PC-3 (cell line): ENCODE measurements at places on chromosomes 11 and 22. TPM values are rescaled to one million over a fixed set of nuclear protein-coding genes. Genes with fewer than 3 reads are reported as not detected.

DNA sequence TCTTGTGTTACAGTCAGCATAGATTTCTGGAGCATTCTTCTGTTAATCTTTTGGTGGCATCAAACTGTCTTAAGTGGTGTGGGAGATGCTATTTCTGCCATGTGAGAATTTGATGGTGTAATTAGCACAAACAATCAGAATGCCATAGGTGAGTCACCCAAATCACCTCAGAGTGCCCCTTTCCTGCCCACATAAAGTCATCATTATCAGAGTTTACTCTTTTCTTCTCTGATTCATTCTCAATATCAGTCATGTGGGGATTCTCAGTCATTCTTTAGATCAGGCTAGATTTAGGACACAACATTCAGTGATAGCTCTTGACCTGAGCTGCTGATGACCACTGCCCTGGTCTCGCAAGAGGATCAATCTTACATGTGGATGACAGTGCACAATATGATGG, 23.7 kb upstream of the MS4A6A start:
- 0 out of 2 replicates have a peak, but pooled peaks cover 3% of the 10 kb centered on the region for H3K27me3 ChIP-seq
- H3K4me3 ChIP-seq = no peak overlapping the region
- H3K36me3 ChIP-seq = no peaks in the 10 kb centered on the region

DNA sequence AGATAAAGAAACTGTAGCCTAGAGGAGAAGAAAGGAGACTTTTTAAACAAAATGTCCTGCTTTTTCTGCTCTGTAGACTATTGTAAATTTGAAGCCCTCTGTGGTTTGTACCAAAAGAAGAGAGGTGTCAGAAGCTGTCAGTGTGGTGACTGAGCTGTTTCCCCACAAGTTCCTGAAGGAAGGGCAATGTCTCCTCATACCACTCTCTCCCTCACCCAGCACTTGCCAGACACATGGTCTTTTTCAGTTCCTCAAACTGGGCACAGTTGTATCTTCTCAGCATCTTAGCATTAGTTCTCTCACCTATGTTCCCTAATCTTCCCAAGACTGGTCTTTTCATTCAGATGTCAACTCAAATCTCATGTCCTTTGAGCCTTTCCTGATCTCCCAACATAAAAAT, 4.3 kb downstream of the BCO2 start:
- H3K36me3 ChIP-seq = no peaks in the 10 kb centered on the region
- no peaks in the 10 kb centered on the region for H3K27me3 ChIP-seq
- H3K4me1 ChIP-seq = peaks cover 8% of the 10 kb centered on the region; the same call in 1 of the 2 replicates
- DNase-seq = no peak
- H3K27ac ChIP-seq = no peak overlapping the region

The CHST1 gene
- not detected in 2 replicates for total RNA-seq

The LRP4 gene
- total RNA-seq = 0.87 and 3.1 TPM in 2 replicates

The EFCAB6 gene
- total RNA-seq = 0.07 and 1.2 TPM in 2 replicates

DNA sequence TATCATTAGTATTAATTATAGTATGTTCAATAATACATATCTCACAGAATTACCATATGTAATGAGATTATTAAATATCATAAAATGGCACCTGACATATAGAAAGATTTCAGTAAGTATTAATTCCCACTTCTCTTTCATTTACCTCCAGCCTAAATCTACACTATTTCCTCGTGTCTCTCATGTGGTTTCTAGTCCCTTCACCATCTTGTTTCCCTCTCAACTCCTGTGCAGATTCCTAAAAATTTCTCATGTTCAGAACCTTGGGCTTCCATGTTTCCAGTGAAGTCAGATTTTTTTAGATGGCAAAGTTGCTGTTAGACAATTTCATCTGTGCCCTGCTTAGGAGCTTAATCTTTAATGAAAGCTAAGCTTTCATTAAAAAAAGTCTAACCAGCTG, 14.1 kb upstream of the HBE1 start:
- no peak overlapping the region for H3K4me3 ChIP-seq
- H3K27me3 ChIP-seq = no peaks in the 10 kb centered on the region
- H3K36me3 ChIP-seq = no peaks in the 10 kb centered on the region
- H3K4me1 ChIP-seq = peaks cover 4% of the 10 kb centered on the region; the same call in 1 of the 2 replicates
- DNase-seq = no peak

The CYP2D6 gene
- 0.52 and 0.55 TPM in 2 replicates for total RNA-seq

- peaks cover 22% of the 10 kb centered on the region for H3K4me1 ChIP-seq
- no peak overlapping the region for H3K4me3 ChIP-seq
- no peak overlapping the region for H3K27ac ChIP-seq
- no peaks in the 10 kb centered on the region for H3K36me3 ChIP-seq
Observed at GRCh38 chr11:130831506-130831905, 84.8 kb downstream of the SNX19 start.

The SLC1A2 gene
- 0.18 TPM in 1 of 2 replicates, not detected in the other for total RNA-seq

DNA sequence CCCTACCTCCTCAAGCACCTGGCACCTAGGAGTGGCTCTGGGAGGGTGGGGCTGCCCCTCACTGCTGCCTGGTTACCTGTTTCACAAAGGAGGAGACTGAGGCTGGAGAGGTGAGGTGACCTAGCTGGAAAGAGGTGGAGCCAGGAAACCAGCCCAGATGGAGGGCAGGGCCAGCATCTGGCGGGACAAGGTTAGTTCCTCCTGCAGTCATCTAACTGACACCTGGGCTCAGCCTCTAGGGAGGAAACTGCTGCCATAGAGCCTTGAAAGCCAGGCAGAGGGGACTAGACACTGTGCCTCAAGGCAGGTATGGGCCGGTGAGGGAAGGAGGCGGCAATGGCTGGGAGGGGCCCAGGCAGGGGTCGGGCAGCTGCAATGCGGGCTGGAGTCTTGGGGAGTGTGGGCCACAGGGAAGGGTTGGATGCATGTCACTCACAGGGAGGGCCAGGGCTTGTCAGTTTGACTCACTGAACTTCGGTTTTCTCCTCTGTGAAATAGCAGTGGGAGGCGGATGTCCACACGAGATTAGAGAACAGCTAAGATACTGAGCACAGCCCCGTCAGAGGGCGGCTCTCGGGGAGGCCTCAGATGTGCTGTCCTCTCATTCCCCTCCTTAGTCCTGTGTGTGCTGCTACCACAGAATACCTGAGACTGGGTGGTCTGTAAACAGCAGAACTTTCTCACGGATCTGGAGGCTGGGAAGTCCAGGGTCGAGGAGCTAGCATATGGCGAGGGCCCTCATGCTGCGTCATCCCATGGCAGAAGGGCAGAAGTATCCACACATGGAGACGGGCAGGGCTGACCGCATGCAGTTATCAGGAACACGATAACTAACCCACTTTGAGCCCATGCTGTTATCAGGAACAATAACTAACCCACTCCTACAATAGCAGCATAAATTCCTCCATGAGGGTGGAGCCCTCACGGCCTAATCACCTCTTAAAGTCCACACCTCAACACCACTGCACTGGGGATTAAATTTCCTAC, 16.1 kb downstream of the MGAT3 start:
- DNase-seq = no peak
- no peaks in the 10 kb centered on the region for H3K27me3 ChIP-seq
- no peaks in the 10 kb centered on the region for H3K4me1 ChIP-seq
- H3K36me3 ChIP-seq = no peaks in the 10 kb centered on the region
- H3K27ac ChIP-seq = no peak overlapping the region

DNA sequence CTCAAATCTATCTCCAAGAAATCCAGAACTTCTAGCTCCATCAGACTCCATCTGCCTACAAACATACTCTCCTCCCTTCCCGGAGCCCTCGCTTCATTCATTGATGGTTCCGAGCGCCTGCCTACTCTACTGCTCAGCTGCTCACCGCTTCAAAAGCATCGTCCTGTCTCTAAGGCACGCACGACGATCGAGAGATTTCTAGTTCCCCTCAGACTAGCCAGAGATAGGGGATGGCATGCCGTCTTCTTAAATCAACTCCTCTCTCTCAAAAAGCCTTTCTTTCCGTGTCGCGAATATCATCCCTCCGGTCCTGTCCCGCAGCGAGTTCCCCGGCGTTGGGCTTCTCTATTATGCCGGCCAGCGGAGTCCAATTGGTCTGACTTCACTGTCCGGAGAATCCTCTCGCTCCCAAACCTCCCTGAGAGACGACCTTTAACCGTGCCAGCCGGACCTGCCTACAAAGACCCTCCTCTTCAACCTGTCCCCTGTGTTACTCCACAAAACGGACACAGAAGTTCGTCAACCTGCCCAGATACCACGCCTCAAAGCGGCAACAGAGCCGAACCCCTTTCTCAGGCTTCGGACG, 592 bp downstream of the EEF1G start:
- peak overlapping the region; percentile 94 for H3K4me3 ChIP-seq
- no peak for DNase-seq
- H3K27me3 ChIP-seq = no peaks in the 10 kb centered on the region
- peaks cover 52% of the 10 kb centered on the region for H3K36me3 ChIP-seq
- H3K27ac ChIP-seq = peak overlapping the region; percentile 49

DNA sequence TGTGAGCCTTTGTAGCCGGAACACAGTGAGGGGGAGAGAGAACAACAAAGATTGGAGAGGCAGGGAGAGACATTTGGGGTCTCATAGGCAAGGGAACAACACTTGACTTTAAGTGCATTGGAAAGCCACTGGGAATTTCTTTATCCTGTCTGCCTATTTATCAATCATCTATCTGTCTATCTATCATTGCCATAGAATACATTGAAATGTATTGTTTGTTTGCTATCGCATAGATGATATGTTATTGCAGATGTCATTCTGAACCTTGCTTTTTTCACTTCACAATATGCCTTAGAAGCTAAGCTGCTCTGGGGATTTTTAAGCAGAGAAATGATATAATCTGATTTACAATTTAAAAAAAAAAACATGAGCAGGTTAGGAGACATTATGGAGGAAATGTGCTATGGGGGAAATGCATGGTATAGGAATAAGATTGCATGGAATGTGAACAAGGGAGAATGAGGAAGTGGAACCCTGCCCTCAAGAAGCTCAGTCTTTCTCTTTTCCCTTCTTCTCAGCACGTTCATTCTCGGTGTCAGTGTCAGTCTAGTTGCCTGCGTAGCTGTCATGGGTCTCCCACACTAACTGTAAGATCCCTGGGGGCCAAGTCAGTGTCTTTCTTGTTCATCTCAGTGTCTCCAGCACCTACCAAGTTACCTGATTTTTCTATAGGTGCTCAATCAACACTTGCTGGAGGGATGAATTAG, 158.7 kb upstream of the ARHGAP20 start:
- no peak for DNase-seq
- H3K4me3 ChIP-seq = no peak overlapping the region
- no peak overlapping the region for H3K27ac ChIP-seq
- no peaks in the 10 kb centered on the region for H3K4me1 ChIP-seq
- H3K36me3 ChIP-seq = no peaks in the 10 kb centered on the region

The FXYD6 gene
- total RNA-seq = not detected in 2 replicates

The RASSF10 gene
- total RNA-seq = not detected in 2 replicates

GRCh38 chr22:40799008-40799407, 20.1 kb downstream of the SLC25A17 start:
- peaks cover 7% of the 10 kb centered on the region; the same call in 1 of the 2 replicates for H3K4me1 ChIP-seq
- H3K4me3 ChIP-seq = no peak overlapping the region
- H3K27ac ChIP-seq = no peak overlapping the region
- DNase-seq = no peak
- no peaks in the 10 kb centered on the region for H3K36me3 ChIP-seq

The ZDHHC8 gene
- 24.6 and 26.8 TPM in 2 replicates for total RNA-seq

DNA sequence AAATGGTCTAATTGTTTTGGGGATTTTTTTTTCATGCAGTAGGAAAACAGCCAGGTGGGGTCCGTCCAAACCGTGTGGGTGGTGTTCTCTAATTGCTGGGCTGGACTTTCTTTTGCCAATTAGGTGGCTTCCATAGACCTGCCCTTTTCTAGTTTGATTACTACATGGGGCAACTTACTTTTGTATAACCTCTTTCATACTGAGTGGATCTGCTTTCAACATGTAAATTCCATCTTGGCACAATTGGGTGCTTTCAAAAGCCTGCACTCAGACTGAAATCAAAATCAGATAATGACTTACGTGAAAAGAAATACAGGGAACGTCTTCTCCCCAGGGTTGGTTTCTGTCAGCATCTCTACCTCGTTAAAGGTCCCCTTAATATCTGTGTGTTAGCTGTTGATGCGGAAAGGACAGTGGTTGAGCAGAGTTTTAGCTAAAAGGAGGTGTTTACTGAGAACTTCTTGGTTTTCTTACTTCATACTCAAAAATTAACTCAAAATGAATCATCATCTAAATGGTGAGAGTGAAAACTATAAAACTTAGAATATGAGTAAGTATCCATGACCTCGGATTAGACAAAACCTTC, 72.1 kb downstream of the BARX2 start:
- H3K27ac ChIP-seq = no peak overlapping the region
- H3K36me3 ChIP-seq = no peaks in the 10 kb centered on the region
- no peaks in the 10 kb centered on the region for H3K4me1 ChIP-seq
- H3K27me3 ChIP-seq = peaks cover 22% of the 10 kb centered on the region; the same call in 1 of the 2 replicates
- DNase-seq = no peak

GRCh38 chr22:19756288-19757128, 4.1 kb upstream of the TBX1 start:
- H3K27ac ChIP-seq = no peak overlapping the region
- peak overlapping the region; percentile 50 for H3K4me3 ChIP-seq
- peaks cover 2% of the 10 kb centered on the region for H3K4me1 ChIP-seq
- H3K27me3 ChIP-seq = no peaks in the 10 kb centered on the region
- DNase-seq = peak; percentile 66
- H3K36me3 ChIP-seq = no peaks in the 10 kb centered on the region

The MAP6 gene
- total RNA-seq = 0.47 and 1.3 TPM in 2 replicates

- H3K4me3 ChIP-seq = no peak overlapping the region
- no peak for DNase-seq
- peaks cover 18% of the 10 kb centered on the region for H3K27me3 ChIP-seq
Observed at GRCh38 chr11:129416080-129416820, 40.6 kb downstream of the BARX2 start.

GRCh38 chr22:17910561-17911311, 113.6 kb downstream of the MICAL3 start:
- 0 out of 2 replicates have a peak overlapping the region, but pooled peaks have one; percentile 8 for H3K27ac ChIP-seq
- peak; percentile 35 for DNase-seq
- peaks cover 9% of the 10 kb centered on the region for H3K36me3 ChIP-seq
- no peaks in the 10 kb centered on the region for H3K27me3 ChIP-seq
- no peak overlapping the region for H3K4me3 ChIP-seq

- no peak overlapping the region for H3K4me3 ChIP-seq
- H3K27ac ChIP-seq = no peak overlapping the region
- H3K4me1 ChIP-seq = no peaks in the 10 kb centered on the region
Observed at GRCh38 chr11:132658696-132659095, 873.6 kb downstream of the OPCML start.

The OR52A1 gene
- total RNA-seq = not detected in 2 replicates

The PAK1 gene
- 26.1 and 29.8 TPM in 2 replicates for total RNA-seq

The GP1BB gene
- total RNA-seq = 0.80 and 5.9 TPM in 2 replicates

- no peak overlapping the region for H3K27ac ChIP-seq
- H3K4me3 ChIP-seq = peak overlapping the region; percentile 86
- H3K4me1 ChIP-seq = peaks cover 29% of the 10 kb centered on the region
- peak; percentile 39 for DNase-seq
- H3K36me3 ChIP-seq = no peaks in the 10 kb centered on the region
Observed at GRCh38 chr11:47980907-47981621, 705 bp downstream of the PTPRJ start.

The CRELD2 gene
- total RNA-seq = 71.3 and 85.6 TPM in 2 replicates

- peaks cover 35% of the 10 kb centered on the region for H3K4me1 ChIP-seq
- H3K36me3 ChIP-seq = peaks cover 5% of the 10 kb centered on the region; the same call in 1 of the 2 replicates
- no peaks in the 10 kb centered on the region for H3K27me3 ChIP-seq
- peak; percentile 50 for DNase-seq
Observed at GRCh38 chr11:64268893-64269539, 15.4 kb downstream of the BAD start.
